Stimulated activated CD4-positive, alpha-beta T cell treated with anti-CD3 and anti-CD28 coated beads, Interleukin-12 subunit alpha, Interleukin-12 subunit beta, amount 100 ng/mL, for 48 hours (primary cell): ENCODE measurements at places on chromosomes 1 and 21.

- DNase-seq: no peak
These were observed 2.2 kb downstream of the SCYL3 start for GRCh38 chr1:169891539-169891885.

GRCh38 chr1:31152181-31152795 lies 86.8 kb upstream of the PUM1 start:
- DNase-seq: no peak

- no peak for DNase-seq
These were observed 4.3 kb upstream of the HSPG2 start for GRCh38 chr1:21941370-21941769.

DNA sequence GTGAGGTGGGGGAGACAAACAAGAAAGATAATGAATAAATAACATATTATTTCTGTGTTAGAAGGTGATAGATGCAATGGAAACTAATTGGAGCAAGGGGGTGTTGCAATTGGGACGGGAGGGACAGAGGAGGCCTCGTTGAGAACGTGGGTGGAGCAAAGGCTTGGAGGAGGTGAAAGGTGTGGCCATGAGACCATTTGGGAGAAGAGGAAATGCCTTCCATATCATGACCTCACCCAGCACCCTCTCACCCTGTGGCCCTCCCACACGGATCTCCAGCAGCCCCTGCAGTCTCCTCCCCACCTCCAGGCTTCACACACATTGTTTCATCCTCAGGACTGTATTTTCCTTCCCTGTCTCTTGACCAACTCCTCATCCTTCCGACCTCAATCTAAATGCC lies 85.3 kb upstream of the ARHGAP29 start:
- no peak for DNase-seq

- DNase-seq: no peak
These were observed 119.4 kb upstream of the CXADR start for GRCh38 chr21:17393413-17393812.

DNA sequence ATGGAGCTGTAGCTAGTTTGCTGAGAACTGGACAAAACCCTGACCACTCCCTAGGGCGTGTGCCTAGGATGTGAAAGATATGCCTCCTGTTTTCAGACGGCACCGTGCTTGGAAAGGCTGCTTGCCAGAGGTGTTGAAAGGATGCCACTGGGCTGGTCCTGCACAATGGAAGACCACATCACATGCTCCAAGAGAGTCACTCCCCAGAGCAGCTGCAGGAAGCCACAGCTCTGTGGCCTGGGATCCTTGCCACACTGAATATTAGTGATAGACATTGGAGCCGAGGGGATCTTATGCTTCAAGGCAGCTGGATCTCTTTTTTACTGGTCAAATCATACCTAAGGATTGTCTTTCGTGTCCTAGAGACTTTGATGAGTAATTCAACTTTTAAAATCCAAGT lies 6.6 kb upstream of the APP start:
- no peak for DNase-seq

GRCh38 chr1:150311762-150312161 lies 9.6 kb upstream of the PRPF3 start:
- DNase-seq: no peak

GRCh38 chr21:29718081-29718815 lies 221.5 kb downstream of the GRIK1 start:
- no peak for DNase-seq

- no peak for DNase-seq
These were observed 662.6 kb downstream of the MATN1 start for GRCh38 chr1:30060738-30061137.

DNA sequence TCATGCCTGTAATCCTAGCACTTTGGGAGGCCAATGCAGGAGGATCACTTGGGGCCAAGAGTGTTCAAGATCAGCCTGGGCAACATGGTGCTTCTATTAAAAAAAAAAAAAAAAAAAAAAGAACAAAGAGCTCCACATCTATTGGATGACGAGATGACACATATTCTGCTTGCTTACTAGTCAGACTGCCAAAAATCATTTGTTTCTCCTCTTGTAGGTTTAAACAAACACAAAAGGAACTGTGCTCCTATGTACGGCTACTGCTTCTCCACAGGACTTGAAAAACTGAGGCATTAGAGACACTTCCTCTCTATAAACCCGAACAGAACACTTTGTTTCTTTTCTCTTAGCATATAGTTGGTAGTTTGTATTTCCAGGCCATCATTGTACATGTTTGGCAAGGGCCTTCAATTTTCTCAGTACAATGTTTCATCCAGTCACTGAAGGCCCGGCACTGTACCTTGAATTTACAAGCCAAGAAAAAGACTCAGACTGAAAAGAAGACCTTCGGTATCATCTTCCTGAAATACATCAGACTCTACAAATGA lies 6.0 kb downstream of the TRIT1 start:
- DNase-seq: no peak

DNA sequence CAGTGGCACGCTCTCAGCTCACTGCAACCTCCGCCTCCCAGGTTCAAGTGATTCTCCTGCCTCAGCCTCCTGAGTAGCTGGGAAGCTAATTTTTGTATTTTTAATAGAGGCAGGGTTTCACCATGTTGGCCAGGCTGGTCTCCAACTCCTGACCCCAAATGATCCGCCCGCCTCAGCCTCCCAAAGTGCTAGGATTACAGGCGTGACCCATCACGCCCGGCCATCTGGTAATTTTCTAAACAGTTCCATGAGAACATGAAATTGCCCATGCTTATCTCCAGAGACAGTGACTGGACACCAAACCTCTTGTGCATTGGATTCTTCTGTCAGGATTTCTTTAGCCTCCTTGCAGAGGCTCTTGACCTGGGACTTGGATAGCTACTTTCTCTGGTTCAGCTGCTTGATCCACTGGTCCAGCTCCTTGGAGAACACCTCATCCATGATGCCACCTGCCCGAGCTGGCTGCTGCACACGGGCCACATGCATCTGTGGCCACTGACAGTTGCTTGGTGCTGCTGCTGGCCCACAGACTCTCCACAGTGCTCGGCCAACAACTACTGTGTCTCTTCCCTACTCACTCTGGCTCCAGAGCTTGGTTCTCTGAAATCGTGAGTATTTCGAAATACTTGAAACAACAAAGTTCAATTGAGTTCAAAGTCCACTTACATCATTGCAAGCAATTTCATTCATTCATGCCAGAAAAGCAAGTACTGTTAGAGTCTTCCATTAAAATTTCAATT lies 40.0 kb upstream of the CTPS1 start:
- no peak for DNase-seq

GRCh38 chr1:211514030-211514754 lies 22.2 kb upstream of the RD3 start:
- DNase-seq: peak; percentile 65

DNA sequence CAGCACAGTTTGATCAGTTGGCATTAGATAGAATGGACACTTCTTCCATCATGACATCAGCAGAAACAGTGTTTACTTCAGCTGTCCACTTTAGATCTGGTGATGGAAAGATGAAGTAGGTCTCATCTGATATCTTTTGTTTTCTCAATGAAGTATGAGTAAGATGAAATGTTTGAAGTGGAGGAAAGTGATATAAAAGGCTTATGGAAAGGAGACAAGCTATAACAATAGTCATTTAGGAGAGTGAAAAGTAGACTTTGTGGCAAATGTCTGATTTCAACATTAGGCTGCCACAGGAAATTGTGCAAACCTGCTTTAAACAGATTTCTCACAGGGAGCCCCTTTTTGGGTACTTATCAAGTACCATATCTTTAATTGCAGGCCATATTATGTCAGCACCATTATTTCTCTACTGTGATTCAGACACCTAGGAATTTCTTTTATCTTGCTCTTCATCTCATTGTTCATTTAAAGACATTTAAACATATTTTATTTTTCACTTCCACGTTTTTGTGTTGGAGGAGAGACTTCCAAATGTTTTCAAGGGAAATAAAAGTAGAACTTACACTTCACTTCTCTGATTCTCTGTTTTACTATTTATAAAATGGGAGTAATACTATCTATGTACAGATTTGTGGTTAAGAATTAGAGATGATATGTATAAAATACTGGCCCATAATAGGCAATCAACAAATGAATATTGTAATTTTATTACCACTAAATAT lies 18.1 kb downstream of the PDC start:
- DNase-seq: no peak

GRCh38 chr1:111904478-111905218 lies 84.8 kb downstream of the KCND3 start:
- DNase-seq: peak; percentile 7

- no peak for DNase-seq
These were observed 59.9 kb downstream of the VANGL2 start for GRCh38 chr1:160460214-160460642.

GRCh38 chr1:11342621-11343032 lies 69.6 kb downstream of the UBIAD1 start:
- DNase-seq: no peak

DNA sequence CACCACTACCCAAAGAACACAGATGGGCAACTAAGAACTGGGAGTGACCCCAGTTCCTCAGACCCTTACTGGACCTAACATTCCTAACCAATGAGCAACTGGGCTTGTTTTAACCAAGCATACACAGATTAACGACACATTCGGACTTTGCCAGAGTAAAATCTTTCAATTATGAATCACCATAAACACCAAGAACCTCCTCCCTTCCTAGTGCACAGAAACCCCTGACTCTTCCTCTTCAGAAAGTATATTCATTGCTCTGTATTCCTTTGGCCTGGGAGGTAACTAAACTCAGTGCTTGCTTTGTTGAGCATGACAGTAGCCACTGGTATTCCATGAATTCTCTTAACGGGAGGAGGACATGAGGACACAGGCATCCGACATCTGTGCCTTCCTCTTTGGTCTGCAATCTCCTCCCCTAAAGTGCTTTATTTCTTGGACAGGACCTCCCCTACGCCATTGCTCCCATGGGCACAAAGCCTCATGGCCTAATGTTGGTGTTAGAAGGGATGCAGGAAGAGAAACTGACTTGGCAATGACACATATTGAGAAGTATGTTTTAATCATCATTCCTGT lies 42.7 kb downstream of the SEC16B start:
- DNase-seq: no peak

DNA sequence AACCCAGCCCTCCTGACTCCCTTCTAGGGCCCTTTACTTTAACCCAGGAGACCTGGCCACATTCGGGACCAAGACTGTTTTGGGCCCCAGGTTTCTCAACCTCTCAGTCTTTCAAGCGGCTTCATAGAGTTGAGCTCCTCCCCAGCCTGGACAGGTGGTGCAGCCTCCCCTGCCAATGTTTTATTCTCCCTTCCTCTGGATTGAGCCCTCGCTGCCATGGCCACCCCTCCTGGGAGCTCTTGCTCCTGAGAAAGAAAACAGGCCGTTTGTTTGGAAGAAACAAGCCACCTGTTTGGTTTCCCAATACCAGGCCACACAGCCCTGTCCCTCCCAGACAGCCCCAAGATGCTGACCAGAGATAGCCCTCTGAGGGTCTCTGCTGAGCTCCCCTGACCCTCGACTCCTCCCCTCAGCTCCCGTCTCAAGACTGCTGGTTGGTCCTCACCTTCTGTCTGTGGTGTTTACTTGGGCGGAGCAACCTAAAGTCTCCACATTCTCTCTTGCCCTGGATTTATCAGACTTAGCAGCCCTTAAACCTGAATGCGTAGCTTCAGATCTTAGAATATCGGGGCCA lies 3.3 kb downstream of the TMEM51 start:
- DNase-seq: no peak

GRCh38 chr1:3459940-3460671 lies 5.6 kb downstream of the ARHGEF16 start:
- DNase-seq: no peak

DNA sequence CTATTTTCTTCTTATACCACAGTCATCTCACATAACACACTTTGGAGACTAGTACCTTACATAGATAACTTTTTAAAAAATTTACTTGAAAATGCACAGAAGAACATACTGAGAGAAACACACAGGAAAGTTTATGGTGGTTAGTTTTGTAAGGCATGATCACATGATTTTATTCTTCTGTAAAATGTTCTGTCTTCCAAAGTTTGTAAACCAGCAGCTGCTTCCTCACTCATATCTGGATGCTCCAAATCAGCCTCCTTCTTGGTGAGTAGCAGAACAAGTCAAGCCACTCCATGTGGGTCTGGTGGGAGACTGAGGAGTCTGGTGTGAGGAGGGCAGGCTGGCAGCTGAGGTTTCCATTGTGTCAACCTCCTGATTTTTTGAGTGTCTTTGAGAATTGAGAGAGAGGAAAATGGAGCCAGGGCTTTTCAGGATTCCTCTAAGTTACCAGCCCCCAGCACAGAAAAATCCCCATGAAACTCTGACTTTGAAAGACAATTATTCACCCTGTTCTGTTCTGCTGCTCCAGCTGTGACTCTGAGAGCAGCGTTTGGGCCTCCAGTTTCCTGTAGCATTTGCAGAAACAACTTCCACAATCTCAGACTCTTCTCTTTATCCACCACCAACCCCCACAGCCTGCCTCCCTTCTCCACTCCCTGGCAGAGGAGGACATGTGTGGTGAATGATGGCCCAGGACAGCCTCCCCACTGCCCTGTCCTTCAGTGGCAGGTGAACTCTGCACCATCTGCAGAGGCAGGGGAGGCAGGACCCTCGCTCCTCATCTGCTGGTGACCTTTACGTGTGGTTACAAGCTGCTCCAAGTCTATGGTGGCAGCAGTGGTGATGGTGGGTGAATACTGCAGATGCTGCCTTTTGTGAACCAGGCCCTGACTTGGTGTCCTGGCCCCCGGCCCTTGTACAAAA lies 82.3 kb downstream of the FCRL5 start:
- DNase-seq: no peak

DNA sequence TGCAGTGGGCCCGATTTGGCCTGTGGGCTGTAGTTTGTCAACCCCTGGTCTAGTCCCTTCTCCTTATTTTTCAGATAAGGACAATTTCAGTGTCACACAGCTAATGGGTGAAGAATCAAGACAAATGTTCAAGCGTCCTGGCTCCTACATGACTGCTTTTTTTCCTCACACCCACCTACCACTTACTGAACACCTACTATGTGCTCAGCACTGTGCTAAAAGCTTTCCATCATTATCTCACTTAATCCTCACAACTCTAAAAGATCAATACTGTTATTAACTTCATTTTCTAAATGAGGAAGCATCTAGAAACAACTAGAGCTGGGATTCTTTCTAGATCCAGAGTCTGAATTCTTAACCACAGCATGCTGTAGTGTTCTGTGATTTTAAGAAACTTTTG lies 68.5 kb upstream of the EFHD2 start:
- DNase-seq: no peak

- peak; percentile 24 for DNase-seq
These were observed 49.0 kb downstream of the TOMM20 start for GRCh38 chr1:235079443-235080296.

DNA sequence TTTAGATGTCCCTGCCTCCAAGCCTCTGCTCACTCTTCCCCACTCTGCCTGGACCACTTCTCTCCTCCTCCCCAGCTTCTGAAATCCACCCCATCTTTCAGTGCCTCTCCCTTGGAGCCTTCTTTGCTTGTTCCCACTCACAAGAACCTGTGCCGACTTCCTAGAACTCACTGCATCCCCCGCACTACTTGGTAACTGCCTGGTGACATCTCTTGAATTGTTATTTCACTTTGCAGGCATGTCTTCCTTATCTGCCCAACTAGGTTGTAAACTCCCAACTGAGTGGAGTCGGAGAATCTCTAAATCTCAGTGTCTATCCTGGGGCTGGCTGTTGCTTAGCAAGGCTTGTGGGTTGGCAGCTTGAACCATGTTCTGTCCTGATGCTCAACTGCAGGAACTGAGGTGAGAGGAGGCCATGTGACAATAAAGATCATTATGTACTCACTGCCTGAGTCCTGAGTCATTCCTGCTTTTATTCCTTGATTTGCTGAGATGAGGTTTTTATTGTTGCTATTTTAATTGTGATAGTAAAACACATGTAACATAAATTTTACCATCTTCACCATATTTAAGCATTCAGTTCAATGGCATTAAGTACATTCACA lies 3.9 kb downstream of the KPRP start:
- DNase-seq: no peak
